Stimulated activated CD4-positive, alpha-beta T cell treated with anti-CD3 and anti-CD28 coated beads, Interleukin-1b, Interleukin-23, amount 100 ng/mL, for 1 hour (primary cell): ENCODE measurements at places on chromosomes 12 and 14.

- no peak for DNase-seq
Measured at GRCh38 chr14:88143810-88144209, 138.9 kb downstream of the GPR65 start.

DNA sequence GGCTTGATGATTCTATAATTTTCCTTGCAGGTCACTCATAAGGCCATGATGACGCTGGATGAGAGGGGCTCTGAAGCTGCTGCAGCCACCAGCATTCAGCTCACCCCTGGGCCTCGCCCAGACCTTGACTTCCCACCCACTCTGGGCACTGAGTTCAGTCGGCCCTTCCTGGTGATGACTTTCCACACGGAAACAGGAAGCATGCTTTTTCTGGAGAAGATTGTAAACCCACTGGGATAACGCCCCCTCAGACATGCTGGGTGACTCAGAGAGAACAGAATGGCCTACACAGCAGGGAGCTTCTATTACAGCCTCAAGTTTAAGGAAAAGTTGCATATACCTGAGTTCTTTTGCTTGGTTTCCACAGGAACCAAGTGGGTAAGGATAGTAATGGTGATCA lies 34.3 kb downstream of the SERPINA3 start:
- no peak for DNase-seq

DNA sequence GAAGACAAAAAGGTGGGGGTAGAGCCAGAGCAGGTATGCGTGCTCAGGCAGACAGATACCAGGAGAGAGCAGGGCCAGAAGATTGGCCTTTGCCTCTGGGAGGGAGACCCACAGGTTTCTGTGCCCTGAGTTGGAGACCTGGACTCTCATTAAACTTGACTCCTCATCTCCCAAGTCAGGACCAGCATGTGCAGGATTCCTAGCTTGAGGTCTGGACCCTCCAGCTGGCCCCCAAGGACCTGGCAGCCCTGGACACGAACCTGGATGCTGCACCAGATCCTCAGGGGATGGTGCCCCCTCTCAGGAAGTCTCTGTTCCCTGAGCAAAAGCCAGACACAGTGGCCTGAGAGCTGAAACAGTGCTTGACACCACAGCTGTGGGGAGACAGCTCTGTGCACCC lies 10.5 kb upstream of the KRT73 start:
- no peak for DNase-seq

DNA sequence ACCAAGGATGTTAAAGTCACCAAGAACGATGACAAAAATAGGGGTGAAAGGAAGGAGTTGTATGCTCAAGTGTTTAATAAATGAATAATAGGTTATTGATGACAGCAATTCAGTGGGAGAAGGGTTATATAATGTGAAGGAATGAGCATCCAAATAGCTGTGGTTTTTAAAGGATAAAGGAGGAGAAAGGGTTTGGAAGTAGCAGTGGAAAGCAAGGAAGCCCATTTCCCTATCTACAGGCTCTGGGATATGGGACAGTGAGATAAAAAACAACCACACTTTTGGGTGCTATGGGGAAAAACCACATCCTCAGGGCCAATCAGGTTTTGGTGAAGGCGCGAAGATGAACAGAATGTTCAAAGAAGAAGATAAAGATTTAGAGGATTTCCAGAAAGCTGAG lies 258.6 kb downstream of the ZFP36L1 start:
- no peak for DNase-seq

DNA sequence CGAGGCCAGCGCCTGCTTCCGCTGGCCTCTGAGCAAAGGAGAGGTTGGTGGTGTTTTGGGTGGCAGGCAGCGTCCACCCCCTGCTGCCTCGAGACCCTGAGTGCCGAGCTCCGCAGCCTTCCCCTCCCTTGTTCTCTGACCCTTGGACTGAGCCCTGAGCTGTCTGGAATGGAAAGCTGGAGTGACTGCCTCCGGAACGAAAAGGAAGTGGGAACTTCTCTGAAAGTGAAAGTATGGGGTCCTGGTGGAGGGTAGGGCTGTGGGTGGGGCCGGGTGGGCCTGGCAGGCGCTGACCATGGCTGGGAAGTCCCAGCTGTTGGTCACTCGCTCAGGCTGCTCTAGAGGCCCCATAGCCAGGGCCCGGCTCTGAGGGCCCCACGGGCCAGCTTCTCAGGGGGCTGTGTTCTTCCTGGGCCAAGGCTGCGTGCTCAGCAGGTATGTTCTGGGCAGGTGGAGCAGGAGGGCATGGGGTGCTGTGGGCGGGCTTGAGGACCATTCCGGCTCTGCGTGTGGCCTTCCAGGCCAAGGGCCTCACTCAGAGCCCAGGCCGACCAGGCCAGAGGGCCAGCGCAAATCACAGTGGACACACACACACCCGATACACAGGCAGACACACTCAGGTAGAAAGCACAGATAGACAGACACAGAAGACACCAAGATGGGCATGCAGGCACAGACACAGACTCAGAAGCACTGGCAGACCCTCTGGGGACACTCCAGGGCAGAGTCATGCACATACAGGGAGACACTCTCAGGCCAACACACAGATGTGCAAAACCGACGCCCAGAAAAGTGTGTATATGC lies at the start of gene EXOC3L4:
EXOC3L4 (plus strand) TSS at position 320 of the 804 bp plus-strand sequence. CDS start 5,495 bp downstream, outside the sequence.
- DNase-seq = no peak

GRCh38 chr12:43982544-43982943 lies 146.7 kb downstream of the TMEM117 start:
- no peak for DNase-seq

GRCh38 chr14:79279645-79280597 lies 931.4 kb downstream of the DIO2 start:
- no peak for DNase-seq

DNA sequence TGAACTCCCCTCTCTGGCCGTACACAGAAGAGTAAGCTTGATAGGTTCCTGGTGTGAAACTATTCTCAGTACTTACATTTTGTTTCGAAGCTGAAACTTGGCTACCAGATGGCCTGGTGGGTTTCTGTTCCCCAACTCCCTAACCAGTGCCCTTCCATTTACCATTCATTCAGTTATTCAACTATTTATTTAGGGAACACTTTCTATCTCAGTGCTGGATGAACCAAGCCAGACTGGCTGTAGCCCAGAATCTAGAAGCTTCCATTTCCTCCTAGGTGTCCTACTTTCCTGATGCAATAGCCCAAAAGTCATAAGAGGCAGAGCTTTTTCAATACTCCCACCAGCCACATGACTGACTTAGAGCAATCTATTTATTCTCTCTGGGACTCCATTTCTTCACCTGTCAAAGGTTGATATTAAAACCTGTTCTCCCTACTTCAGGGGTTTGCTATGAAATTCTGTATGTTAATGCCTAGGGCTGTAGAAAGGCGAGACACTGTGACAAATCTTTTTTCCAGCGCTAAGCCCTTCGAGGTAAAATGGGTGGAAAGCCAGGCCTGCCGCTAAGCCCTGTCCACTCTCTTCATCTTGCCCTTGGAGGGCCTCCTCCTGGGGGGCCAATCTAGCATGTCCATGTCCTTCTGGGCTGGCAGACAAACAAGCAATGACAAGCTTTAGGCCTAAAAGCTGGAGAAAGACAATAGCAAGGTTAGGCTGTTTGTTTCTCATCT lies 8.1 kb upstream of the IRF2BPL start:
- DNase-seq = no peak

- no peak for DNase-seq
Measured at GRCh38 chr12:132466241-132467201, 23.4 kb upstream of the FBRSL1 start.

- no peak for DNase-seq
Measured at GRCh38 chr14:89214221-89214965, 202.6 kb downstream of the FOXN3 start.

GRCh38 chr14:22419620-22420019 lies 169.4 kb downstream of the DAD1 start:
- DNase-seq = no peak

- DNase-seq = no peak
Measured at GRCh38 chr12:16118586-16118985, 158.9 kb downstream of the SLC15A5 start.

- DNase-seq = no peak
Measured at GRCh38 chr14:67722293-67722692, 20.6 kb downstream of the RDH12 start.

GRCh38 chr14:68495101-68496039 lies 297.5 kb downstream of the ZFP36L1 start:
- no peak for DNase-seq

DNA sequence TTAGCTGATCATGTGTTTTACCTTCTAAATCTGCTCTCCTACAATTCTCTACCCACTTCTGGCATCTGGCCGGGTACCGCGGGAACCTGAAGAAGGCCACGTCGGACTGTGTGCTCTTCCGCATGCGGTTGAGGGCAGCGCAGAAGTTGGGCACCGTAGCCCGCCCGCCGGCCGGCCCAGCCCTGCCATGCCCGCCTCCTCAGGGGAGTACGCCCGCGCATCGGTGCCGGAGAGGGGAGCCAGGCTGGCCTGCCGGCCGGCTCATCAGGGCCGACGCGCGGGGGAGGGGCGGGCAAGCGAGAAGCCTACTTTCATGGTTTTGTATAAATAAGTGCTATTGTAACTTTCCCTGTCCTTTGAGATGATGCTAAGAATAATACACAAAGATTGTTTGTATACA lies 19.9 kb upstream of the ADAMTS20 start:
- no peak for DNase-seq

GRCh38 chr12:98418357-98419075 lies 96.9 kb upstream of the TMPO start:
- DNase-seq = no peak

GRCh38 chr12:97573901-97574300 lies 111.3 kb downstream of the RMST start:
- no peak for DNase-seq

- no peak for DNase-seq
Measured at GRCh38 chr14:76863724-76864407, 37.7 kb downstream of the LRRC74A start.

- DNase-seq = no peak
Measured at GRCh38 chr14:56400109-56400825, 179.3 kb upstream of the TMEM260 start.

DNA sequence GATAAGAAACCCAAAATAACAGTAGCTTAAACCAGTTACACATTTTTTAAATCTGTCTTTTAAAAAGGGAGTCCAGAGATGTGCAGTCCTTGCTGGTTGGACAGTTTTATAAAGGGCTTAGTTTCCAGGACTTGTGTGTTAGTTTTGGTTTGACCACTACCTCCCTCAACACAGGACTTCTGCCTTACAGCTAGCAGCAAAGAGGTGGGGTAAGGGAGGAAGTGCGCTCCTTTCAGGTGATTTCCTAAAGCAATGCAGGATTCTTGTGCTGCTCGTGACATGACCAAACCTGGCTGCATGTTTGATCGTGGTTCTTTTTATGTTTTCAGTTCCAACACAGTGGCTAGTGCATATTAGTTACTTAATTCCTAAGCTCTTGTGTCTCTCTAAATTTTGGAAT lies 266.2 kb downstream of the TMTC2 start:
- no peak for DNase-seq

GRCh38 chr14:75518625-75519024 lies 3.6 kb upstream of the BATF start:
- DNase-seq = no peak

DNA sequence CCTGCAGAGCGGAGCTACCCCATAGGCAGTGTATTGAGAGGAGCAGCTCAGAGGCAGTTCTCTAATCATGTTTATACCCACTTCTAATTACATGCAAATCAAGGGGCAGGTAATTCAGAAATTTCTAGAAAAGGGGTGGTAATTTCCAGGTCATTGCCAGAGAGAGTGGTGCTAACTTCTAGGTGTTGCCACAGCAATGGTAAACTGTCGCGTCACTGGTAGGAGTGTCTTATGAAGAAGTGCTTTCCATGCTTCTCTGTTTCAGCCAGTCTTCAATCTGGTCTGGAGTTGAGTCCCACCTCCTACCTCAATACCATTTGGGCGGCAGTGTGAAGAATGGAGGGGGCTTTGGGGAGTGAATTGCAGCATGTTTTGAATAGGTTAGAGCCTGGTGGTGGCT lies 8.5 kb upstream of the AMN1 start:
- DNase-seq = no peak

DNA sequence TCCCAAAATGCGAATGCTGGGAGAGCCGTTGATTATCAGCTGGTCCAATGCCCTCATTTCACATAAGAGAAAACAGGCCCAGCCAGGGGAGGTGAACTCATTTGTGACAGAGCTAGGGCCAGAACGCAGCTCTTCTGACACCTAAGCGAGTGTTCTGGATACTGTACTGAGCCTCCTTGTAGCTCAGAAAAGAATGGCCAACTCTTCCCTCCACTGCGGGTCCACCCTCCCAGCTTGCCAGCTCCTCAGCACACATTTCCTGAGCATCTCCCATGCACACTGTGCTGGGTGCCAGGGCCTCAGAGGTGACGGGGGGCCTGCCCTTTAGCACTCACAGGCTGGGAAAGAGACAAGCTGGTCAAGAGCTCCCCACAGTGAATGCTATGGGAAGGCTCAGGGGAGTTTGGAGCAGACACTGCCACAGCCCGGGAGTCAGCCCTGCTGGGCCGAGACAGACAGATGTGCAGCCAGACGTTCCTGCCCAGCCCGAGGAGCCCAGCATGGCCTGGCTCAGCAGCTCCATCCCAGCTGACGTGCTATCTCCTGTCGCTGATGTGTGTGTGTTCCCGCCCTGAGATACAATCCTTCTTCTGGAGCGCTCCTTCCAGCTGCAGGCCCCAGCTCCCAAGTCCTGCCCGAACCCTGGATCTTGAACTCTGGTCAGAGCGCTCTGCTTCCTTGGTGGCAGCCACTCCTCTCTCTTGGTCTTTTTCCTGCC lies 3.5 kb downstream of the CMTM5 start:
- no peak for DNase-seq

DNA sequence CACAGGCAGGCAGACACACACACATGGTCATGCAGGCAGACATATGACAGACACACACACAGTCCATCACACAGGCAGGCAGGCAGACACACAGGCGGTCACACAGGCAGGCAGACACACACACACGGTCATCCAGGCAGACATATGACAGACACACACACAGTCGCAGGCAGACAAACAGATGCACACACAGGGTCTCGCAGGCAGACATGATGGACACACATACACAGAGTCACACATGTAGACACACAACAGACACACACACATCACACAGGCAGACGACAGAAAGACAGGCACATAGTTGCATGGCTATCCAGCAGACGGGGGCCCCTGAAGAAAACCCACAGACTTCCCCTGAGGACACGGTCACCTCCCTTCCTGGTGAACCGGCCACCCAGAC lies 135.4 kb downstream of the NCOR2 start:
- DNase-seq = no peak

- DNase-seq = no peak
Measured at GRCh38 chr12:89450907-89451306, 73.7 kb downstream of the GALNT4 start.

DNA sequence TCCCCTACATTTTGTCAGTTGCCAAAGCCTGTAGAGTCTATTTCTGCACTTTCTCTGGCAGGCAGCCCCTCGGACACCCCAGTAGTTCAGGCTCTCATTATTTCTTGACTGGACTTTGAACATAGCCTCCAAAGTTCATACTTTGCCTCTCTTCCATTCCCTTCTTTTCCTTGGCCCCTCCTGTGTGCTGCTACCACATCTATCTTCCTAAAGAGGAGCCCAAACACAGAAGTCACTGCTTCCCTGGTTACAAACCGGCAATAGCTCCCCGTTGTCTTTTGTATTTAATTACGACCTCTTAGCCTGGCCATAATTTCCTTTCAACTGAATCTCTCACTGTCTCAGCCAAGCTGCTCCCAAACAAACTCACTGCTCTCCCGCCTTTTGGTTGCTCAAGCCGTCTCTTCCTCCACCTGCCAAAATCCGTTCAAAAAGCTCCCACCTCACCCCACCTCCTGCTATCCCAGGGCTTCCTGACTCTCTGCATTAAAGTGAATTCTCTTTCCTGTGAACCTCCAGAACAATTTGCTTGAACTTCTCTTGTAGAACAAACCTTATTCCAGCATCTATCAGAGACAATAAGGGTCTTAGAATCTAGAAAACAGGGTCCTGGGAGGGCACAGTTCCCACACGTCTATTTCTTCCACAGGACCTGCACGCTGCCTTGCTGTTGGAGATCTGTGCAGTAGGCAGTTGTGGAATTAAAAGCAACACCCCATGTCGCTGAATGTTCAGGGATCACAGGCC lies 46.9 kb downstream of the PRMT8 start:
- DNase-seq = no peak
